ENCODE measurements at places on chromosomes 7 and 10. TPM values are rescaled to one million over a fixed set of nuclear protein-coding genes. Genes with fewer than 3 reads are reported as not detected.
A peak's percentile ranks its signal among the peaks of the same experiment; 100 is the strongest.

KDM7A gene
- 8.6 TPM for total RNA-seq

- ATAC-seq, result peak; percentile 55
These were observed 574.6 kb upstream of the GALNT17 start for GRCh38 chr7:70557338-70557737.

GRCh38 chr10:79101560-79102497, 33.1 kb downstream of the ZMIZ1 start:
- peak; percentile 89 for ATAC-seq

- peak; percentile 81 for ATAC-seq
These were observed 116.7 kb downstream of the SEMA3E start for GRCh38 chr7:83532219-83532618.

CYP3A7 gene
- total RNA-seq, result not detected

- no peak for ATAC-seq
These were observed 17.4 kb downstream of the PDE6C start for GRCh38 chr10:93629647-93630305.

DNA sequence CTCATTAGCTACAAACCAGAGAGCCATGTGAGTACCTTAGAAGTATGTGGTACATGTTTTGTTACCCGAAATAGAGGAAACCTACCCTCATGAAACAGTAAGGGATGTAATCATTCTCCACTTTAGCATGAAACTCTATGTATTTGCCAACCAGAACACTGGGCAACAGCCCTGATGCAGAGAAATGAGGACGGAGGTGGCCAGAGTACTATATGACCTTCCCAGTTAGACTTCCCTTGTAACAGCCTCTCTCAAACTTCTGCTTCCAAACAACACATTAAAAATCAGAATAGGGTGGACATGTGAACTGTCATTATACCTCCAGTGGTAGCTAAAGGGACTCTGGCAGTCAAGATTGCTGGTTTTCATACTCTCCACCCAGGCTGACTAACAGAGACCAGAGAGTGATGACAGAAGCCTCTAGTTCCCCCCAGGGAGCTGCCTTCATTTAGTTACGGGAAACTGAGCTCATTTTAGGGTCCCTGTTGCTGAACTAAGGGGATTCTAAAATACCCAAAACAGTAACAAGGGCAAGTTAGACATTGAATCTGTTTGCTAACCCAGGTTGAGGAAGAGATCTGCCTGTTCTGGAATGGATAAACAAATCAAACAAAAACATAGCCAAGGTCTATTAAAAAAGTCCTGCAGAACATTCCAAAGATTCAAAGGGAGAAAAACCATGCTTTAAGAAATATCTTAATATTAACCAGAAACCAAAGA, 83.1 kb downstream of the VPS41 start:
- ATAC-seq, result no peak

PIP4K2A gene
- 20.3 TPM for total RNA-seq

GRCh38 chr7:94655126-94655847, 646 bp downstream of the SGCE start:
- ATAC-seq, result no peak

DNA sequence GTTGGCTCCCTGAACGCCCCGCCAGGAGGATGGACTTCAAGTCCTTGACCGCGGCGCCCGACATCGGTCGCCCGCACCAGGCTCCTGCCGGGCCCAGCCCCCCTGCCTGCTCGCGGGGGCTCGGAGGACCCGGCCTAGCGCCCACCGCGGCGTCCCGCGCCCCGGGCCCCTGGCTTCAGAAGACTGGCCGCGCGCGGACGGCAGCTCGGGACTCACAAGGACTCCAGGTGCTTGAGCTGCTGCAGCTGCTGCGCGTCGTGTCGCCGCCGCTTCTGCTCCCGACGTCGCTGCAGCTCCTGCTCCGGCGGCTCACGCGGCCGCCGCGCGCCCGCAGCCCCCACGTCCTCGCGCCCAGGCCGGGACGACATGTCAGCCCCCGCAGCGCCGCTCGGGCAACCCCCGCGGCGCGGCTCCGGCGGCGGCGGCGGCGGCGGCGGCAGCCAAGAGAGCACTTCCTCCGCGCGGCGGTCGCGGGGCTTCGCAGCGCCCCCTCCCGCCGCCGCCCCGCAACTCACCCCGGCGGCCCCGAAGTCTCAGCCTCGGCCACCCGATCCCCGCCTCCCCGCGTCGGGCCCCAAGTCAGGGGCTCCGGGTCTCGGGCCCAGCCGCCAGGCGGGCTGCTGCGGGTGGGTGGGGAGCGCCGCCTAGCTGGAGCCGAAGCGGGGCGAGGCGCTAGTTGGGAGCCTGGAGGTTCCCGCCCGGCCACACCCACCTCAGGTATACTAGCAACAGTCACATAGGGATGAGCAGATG, at the start of gene RP9:
RP9 (minus strand) TSS at position 400 of the 753 bp plus-strand sequence; CDS start at position 368, 32 bp downstream.
- peak; percentile 92 for ATAC-seq

- peak; percentile 27 for ATAC-seq
These were observed 2.1 kb upstream of the BNIP3 start for GRCh38 chr10:131983780-131984179.

DNA sequence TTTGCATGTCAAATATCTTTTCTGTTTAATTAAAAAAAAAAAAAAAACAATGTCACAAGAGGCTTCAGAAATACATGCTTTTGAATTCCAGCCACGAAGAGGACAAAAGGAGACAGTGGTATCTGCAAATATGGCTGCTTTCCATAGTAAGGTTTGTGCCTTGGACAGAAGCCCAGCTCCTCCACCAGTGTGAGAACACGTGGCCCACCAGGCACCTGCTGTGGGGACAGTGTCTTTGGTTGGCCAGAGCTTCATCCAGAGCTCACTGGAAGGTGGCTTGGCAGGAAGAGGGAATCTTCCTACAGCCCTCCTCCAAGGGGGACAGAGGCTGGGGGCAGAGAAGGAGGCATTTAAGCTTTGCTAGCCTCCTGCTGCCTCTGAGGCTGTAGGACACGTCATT, 144.6 kb downstream of the GLCCI1 start:
- ATAC-seq, result no peak

- no peak for ATAC-seq
These were observed 14.4 kb downstream of the POT1 start for GRCh38 chr7:124915242-124915641.

- ATAC-seq, result no peak
These were observed 71.4 kb upstream of the ZNF438 start for GRCh38 chr10:31103112-31103511.

DPY19L1 gene
- total RNA-seq, result 7.7 TPM

EPHA1 gene
- 3.8 TPM for total RNA-seq

GRCh38 chr7:6438427-6438826, 9.3 kb downstream of the DAGLB start:
- no peak for ATAC-seq

- peak; percentile 99 for ATAC-seq
These were observed 11.6 kb downstream of the GOLGA7B start for GRCh38 chr10:97861097-97861750.

DNA sequence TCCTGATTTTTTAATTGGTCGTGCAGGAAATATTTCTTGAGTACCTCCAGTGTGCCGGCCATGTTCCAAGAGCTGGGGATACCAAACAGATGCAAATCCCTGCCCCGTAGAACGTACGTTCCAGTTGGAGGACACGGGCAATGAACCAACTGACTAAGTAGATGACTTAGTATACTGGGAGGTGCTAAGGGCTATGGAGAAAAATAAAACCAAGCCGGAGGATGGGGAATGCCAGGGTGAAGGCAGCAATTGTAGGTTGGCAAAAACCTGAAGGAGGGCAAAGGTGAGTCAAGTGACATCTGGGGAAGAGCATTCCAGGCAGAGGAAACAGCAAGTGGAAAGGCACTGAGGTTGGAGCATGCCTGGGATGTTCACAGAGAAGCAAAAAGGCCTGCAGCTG, 6.8 kb upstream of the VSIR start:
- no peak for ATAC-seq

GRCh38 chr10:76133597-76134255, 702.3 kb downstream of the LRMDA start:
- ATAC-seq, result no peak

- peak; percentile 52 for ATAC-seq
These were observed 108.7 kb downstream of the DIP2C start for GRCh38 chr10:580778-581177.

GRCh38 chr7:71900556-71900955, 511.6 kb downstream of the CALN1 start:
- no peak for ATAC-seq

DNA sequence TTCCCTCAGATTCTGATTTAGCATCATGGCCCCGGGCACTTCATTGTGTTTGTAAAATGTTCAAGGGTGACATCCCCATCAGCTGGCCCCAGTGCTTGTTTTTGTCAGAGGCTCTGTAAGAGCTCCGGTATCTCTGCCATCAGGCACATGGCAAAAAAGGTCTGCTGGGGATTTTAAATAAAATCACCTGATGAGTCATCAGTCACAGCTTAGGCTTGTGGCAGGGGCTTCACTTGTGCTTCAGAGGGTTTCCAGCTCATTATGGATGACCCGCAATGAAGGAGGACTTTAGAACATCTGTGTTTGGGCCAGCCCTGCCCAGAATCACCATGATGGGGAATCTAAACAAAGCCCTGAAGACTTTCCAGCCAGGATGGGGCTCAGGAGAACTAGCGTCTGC, 259.9 kb downstream of the ZEB1 start:
- no peak for ATAC-seq

DNA sequence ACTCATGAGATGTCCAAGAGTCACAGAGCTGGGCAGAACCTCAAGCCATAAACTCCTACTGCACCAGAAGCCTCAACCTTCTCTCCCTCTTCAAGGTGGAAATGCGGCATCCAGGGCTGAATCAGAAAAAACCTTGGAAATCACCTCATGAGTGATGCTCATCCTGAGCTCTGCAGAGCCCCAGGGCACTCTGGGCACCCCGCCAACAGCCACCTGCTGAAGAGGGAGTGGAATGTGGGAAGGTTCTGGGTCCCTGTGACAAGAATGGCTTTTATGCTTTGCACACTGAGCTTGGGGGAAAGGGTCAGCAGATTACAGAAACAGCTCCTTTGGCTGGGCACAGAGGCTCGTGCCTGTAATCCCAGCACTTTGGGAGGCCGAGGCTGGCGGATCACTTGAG, 18.8 kb downstream of the NUDT1 start:
- ATAC-seq, result peak; percentile 56

ACBD7 gene
- 12.1 TPM for total RNA-seq

GRCh38 chr7:41786404-41786803, 83.5 kb upstream of the INHBA start:
- no peak for ATAC-seq

- no peak for ATAC-seq
These were observed 26.8 kb downstream of the MICU1 start for GRCh38 chr10:72598769-72599701.

PILRA gene
- total RNA-seq, result 1.3 TPM

GRCh38 chr10:122521011-122521410, 39.5 kb upstream of the DMBT1 start:
- ATAC-seq, result no peak

DNA sequence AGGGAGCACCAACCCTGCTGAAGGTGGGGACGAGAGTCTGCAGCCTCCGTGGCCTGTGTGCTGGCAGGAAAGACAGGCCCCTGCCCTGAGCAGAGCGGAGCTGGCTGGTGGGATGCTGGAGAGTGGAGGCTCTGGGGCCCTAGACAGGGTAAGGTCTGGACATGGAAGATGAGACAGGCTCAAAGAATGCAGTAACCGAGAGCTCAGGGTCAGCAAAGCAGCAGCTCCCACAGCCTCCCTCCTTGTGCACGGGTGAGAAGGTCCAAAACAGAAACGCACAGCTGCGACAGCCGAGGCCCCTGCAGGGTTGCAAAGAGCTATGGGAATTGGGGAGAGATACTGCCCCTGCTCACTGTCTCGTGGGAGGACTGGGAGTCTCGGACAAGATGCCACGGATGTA, 80.5 kb downstream of the TNS3 start:
- peak; percentile 64 for ATAC-seq

DNA sequence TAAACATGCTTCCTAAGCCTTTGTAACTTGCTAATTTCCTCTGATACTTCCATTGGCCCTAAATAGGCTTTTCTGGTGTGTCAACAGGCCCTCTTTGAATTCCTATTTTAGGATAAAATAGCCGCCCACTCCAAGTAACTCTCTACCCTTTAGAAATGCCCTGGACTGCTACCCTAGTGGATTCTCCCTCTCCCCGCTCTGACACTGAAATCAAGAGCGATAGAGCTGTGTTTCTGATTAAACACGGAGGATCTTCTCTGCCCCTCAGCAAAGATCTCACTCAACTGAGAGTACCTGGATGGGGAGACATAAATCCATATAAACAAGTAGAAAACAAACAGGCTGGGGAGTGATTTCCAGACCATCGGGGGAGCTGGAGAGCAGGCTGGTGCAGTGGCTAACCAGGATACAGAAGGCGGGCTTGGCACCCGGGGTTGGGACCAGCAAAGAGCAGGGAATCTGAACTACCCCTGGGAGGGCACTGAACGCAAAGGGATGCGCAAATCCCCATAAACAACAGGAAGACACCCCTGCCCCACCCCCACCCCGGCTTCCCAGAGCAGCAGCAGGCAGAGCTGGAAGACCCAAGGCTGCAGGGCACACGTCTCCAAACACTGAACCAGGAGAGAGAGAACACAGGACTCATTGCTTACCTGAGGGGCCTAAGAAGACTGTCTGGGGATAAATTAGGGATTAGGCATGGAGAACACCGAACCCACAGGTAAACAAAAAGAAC, 2.5 kb downstream of the ASB13 start:
- no peak for ATAC-seq

DNA sequence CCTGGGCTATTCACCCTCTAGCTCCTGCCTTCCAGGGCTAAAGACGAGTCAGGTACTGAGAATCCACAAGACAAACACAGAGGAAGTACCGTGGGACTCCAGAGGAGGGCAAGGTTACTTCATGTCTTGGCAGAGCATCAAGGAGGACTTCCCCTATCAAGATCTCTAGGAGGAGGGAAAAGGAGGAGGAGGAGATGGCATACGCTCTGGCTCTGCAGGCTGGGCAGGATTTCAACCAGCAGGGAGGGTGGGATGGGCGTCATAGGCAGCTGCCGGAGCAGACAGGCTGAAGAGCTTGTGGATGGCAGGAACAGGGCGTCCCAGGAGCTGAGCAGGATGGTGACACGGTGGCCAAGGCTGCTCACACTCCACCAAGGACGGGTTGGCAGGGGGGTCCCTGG, 21.3 kb downstream of the MDH2 start:
- no peak for ATAC-seq

CAV1 gene
- 1.9 TPM for total RNA-seq

DNA sequence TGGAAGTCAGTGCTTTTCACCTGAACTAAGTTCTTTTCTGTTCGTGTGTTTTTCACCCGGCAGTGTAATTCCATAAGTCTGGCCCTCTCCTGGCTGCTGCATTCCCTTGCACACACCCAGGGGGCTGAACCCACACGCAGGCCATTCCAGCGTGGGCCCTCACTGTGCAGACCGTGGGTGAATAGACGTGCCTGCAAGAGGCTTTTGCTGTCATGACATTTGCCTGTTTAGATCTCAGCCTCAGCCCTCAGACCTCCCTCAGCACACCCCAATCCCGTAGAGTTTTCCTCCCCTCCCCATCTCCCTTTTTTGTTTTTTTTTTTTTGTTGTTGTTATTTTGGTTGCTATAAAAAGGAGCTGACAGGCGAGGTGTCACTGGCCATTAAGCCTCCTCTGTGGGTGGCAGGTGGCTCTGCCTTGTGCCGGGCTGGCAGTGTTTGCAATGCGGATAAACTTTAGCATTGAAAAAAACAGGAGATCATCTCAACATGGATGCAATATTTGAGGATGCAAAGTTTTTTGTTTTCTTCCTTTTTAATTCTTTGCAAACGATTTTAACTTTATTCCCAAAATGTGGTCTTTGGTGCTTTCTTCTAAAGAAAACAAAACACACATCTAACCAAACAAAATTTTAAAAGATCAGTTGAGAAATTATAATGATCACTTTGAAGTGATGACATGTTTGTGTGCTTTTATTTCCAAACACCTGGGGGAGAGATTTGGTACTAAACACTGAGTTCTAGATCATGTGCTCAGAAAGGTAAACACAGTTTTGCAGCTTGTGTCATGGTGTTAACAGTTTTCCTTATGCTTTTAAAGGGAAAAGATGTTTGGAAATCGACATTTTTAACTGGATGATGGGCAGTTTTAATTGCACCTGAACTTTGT, 58.8 kb downstream of the WDR37 start:
- no peak for ATAC-seq

HOXA1 gene
- total RNA-seq, result 16.1 TPM
